ENCODE measurements at places on chromosomes 2 and 18. TPM values are rescaled to one million over a fixed set of nuclear protein-coding genes. Genes with fewer than 3 reads are reported as not detected.

GRCh38 chr2:40488927-40489677, 37.2 kb upstream of the SLC8A1 start:
- H3K27me3 ChIP-seq: no peaks in the 10 kb centered on the region
- H3K27ac ChIP-seq: peak overlapping the region; percentile 72
- H3K4me3 ChIP-seq: peak overlapping the region; percentile 50

GRCh38 chr18:59917422-59917821, 17.6 kb downstream of the PMAIP1 start:
- H3K4me3 ChIP-seq: no peak overlapping the region
- no peak for DNase-seq
- H3K4me1 ChIP-seq: peaks cover 11% of the 10 kb centered on the region
- H3K27ac ChIP-seq: no peak overlapping the region
- no peaks in the 10 kb centered on the region for H3K36me3 ChIP-seq

DNA sequence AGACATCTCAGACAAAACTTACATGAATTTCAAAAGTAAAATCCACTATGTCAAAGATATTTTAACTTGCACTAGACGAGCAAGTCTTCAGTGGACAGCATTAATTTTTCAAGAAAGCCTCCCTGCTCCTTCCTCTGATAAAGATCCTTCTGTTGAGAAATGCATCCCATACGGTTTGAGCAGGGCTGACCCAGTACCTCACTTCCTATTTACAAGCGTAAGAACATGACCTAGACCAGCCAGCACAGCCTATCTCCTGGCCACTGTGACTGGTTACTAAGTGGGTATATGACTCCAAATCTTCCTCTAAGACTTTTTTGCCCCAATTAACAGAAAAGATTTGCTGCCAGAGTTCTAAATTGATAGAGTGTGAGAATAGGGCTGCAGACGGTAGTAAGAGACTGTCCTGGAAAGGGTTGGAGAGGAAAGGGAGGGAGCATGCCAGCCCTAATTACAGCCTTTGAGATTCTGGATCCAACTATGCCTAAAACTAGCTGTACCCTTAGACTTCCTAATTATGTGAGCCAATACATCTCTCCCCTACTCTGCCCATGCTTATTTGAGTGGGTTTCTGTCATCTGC, 108.4 kb downstream of the PRELID3A start:
- H3K4me3 ChIP-seq: no peak overlapping the region
- peaks cover 11% of the 10 kb centered on the region for H3K4me1 ChIP-seq
- H3K27me3 ChIP-seq: no peaks in the 10 kb centered on the region
- H3K36me3 ChIP-seq: no peaks in the 10 kb centered on the region
- DNase-seq: no peak

The CHRND gene
- total RNA-seq: not detected

The RUFY4 gene
- not detected for total RNA-seq
